ENCODE measurements at places on chromosomes 1 and 21.

GRCh38 chr1:52603630-52604029 lies 1.5 kb downstream of the GPX7 start:
- DNase-seq = no peak

- no peak for DNase-seq
Observed at GRCh38 chr1:202953392-202953791, 4.7 kb downstream of the ADIPOR1 start.

- DNase-seq = peak; percentile 92
Observed at GRCh38 chr21:34704119-34704518, 35.3 kb downstream of the CLIC6 start.

DNA sequence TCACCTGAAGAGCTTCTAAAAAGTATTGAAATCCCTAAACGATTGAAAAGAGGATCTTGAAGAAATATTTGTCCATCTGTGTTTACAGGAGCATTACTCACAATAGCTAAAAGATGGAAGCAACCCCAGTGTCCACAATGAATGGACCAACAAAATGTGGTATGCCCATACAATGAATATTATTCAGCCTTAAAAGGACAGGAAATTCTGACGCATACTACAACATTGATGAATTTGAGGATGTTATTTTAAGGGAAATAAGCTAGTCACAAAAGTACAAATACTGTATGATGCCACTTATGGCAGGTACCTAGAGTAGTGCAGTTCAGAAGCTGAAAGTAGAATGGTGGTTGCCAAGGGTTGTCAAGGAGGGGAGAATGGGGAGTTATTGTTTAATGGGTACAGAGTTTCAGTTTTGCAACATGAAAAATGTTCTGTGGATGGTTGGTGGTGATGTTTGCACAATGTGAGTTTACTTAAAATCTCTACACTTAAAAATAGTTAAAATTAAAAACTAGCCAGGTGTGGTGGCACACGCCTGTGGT lies 37.1 kb upstream of the GADD45A start:
- no peak for DNase-seq

DNA sequence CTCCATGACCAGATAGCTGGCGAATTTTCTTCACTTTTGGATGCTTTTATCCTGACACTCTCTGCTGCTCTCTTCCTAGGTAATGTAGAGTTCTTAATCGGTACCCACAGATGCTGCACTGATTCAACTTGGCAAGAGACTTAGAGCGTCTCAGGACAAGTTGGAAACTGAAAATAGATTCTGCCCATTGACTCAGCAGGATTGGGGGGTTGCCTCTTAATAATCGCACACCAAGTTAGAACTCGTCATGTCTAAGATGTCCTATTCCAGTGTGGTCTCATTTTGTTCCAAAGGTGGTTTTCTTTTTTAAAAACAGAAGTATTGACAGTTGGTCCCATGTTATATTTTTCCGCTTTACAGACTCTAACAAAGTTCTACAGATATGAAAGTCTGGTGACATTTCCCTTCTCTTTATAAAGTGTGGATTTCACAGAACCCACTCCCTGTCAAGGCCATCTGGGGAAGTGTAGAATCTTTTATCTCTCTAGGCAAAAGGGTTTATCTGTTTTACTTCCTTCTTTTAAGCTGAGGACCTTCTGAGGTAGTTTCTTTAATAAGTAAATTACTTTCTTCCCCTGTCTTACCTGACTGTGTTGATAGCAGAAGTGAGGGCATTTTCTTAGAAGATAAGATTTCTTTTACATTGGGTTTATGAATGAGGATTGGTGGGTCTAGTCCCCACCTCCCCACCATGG lies 12.1 kb upstream of the DIPK1A start:
- DNase-seq = no peak

DNA sequence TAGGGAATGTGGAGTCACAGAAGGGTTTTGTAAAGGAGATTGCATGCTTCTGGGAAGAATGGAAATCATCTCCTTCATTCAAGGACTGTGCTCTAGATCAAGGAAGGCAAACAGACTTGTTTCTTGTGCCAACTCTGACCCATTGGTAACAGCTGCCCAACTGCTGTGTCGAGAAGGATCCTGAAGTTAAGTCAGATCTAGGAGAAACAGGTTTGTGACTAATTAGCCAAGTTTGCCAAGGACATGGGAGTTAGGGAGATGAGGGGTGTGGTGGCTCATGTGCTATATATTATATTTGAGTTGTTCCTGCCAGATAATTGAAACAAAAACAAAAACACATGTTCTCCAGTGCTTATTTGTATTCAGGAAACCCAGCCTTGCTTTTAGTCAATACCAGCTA lies 251.2 kb upstream of the USP24 start:
- peak; percentile 91 for DNase-seq

GRCh38 chr1:61585714-61586113 lies 139.2 kb downstream of the TM2D1 start:
- DNase-seq = peak; percentile 38

DNA sequence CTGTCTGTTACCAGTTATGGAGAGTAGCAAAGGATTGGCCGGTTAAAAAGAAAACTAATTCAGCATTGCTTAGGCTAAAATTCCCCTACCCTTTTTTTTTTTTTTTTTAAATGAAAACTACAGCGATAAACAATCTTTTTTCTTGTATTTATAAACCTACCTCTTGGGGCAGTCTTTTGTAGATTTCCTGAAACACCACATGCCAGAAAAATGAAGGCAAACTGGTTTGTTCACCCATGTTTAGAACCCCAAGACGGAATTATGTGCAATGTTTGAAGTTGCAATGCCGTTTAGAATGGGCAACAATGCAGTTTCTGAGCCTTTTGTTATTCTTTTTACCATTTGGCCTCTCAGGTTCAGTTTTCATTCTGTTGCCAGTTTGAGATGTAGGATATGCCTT lies 59.1 kb downstream of the PRDM2 start:
- no peak for DNase-seq

GRCh38 chr1:32180186-32181060 lies 948 bp downstream of the TXLNA start:
- DNase-seq = peak; percentile 81

- DNase-seq = no peak
Observed at GRCh38 chr1:199799116-199799515, 228.4 kb upstream of the NR5A2 start.

GRCh38 chr1:176619261-176619660 lies 156.3 kb downstream of the PAPPA2 start:
- no peak for DNase-seq

DNA sequence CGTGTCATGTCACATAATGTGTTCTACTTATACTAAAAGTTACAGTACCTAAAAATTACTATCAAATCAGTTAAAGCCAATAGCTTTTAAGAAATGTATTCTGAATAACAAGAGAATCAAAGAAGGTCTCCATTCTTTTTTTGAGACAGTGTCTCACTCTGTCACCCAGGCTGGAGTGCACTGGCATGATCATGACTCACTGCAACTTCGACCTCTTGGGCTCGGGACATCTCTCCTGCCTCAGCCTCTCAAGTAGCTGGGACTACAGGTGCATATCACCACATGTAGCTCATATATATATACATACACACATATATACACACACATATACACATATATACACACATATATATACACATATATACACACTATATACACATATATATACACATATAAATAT lies 20.1 kb downstream of the COP1 start:
- no peak for DNase-seq

GRCh38 chr1:55535724-55536544 lies 320.8 kb upstream of the USP24 start:
- DNase-seq = no peak

DNA sequence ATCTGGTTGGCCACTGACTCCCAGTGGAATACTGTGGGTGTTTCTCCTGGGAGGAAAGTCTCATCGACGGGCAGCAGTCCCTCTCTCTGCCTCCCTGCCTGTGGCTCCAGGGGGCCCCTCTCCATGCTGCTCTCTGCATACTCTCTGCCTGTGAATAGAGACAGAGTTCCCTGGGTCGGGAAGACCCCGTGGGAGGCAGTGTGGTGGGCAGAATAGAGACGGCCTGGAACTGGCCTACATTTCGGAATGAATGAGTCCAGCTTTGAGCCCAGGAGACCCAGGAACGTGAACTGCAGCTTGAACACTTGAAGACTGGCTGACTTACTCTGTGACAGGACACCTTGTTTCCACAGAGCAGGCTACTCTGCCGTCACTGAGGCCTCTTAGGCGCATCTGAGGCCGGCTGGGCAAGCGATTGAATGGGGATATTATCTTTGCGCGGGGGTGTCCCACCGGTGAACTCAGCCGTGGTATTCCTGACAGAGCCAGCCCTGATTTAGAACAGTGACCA lies 64.0 kb downstream of the KIF21B start:
- no peak for DNase-seq

- DNase-seq = no peak
Observed at GRCh38 chr21:45113543-45113942, 39.2 kb downstream of the ADARB1 start.

- no peak for DNase-seq
Observed at GRCh38 chr1:19128968-19129514, 81.0 kb downstream of the UBR4 start.

GRCh38 chr1:165763442-165763841 lies 5.2 kb downstream of the TMCO1 start:
- no peak for DNase-seq

GRCh38 chr1:95203908-95204437 lies 30.0 kb upstream of the RWDD3 start:
- no peak for DNase-seq

- DNase-seq = no peak
Observed at GRCh38 chr1:66597500-66597899, 63.5 kb downstream of the SGIP1 start.

DNA sequence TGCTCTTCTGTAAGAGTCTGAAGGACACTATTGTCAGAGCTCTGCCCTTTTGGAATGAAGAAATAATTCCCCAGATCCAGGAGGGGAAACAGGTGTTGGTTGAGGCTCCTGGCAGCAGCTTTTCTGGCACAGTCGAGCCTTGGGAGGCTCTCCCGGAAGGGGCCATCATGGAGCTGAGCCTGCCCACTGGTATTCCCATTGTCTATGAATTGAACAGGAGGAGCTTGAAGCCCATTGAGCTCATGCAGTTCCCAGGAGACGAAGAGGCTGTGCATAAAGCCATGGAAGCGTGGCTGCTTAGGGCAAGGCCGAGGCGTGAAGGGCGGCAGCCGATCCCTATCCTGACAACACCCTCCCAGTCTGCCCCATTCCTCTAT lies 26.6 kb downstream of the UBE4B start:
- no peak for DNase-seq

GRCh38 chr21:34345091-34345871 lies 18.5 kb upstream of the KCNE2 start:
- peak; percentile 39 for DNase-seq

DNA sequence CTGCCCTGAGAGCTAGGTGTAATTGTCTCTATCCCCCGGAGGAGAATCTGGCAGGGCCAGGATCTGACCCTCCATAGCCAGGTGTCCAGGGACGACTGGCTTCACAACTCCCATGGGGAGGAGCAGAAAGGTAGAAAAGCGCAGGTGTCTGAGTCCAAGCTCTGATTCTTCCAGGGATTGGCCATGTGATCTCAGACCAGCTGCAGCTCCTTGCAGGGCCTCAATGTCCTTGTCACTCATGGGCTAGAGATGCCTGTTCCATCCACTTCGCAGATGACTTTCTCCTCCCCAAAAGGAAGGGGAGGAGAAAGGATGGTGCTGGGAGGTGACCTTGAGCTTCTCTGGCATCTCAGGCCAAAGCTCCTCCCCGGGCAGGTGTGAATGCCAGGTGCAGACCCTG lies 22.7 kb downstream of the HSPG2 start:
- DNase-seq = no peak

- DNase-seq = peak; percentile 10
Observed at GRCh38 chr1:98203466-98203865, 282.6 kb upstream of the DPYD start.

GRCh38 chr1:11571906-11572616 lies 82.2 kb downstream of the FBXO2 start:
- DNase-seq = no peak

DNA sequence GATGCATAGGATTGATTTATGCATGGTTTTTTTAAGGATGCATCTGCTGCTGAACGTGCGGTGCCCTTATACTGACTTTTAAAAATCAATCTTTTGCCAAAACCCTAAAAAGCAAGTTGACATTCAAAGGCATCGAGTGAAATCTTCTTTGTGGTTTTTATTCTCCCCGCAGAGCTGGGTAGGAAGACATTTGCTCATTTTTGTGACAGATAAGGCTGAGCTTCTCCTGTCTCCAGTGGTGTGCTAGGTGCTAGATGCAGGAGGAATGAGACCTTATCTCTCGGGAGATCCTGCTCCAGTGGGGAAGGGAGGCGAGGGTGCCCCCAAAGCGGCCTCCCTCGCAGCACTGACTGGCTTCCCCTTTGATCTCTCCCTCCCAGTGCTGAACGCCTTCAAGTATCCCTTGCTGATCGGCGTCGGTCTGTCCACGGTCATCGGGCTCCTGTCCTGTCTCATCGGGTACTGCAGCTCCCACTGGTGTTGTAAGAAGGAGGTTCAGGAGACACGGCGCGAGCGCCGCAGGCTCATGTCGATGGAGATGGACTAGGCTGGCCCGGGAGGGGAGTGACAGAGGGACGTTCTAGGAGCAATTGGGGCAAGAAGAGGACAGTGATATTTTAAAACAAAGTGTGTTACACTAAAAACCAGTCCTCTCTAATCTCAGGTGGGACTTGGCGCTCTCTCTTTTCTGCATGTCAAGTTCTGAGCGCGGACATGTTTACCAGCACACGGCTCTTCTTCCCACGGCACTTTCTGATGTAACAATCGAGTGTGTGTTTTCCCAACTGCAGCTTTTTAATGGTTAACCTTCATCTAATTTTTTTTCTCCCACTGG lies 14.9 kb upstream of the CD101 start:
- no peak for DNase-seq

DNA sequence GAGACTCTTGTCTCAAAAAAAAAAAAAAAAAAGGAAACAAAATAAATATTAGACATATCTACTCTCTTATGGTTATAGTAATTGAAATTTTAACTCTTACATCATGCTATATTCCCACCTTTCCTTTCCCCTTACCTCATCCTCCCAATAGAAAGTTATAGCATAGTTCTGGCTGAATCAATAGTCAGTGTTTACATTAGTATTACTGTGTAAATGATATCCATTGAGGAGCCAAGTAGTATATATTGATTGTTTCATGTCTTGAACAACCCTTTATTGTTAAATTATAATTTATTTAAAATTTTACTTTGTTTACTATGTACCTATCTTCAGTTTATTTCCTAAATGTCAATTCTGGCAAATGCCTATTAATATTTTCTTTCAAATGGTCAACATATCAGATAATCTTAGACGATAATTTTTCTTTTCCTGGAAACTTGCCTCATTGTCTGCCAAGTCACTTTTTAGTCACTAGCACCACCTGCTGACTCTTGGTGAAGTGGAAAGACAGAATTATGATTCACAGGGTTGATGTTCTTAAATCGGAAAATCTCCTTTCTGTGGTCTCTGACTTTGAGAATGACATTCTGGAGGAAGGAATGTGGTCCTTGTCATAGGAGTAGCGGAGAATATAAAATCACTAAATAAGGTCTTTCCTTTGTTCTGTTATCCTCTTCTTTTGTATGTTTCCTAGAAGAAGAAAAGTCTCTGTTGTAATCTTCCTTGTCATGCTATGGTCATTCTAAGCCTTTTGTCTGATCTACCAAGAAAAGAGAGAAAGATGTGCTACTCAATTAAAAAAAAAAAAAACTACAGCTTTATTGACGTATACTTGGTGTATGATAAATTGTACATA lies 8.6 kb downstream of the HJV start:
- DNase-seq = peak; percentile 81

- DNase-seq = peak; percentile 90
Observed at GRCh38 chr1:98325646-98326440, 335.7 kb upstream of the SNX7 start.

GRCh38 chr1:64291931-64292330 lies 88.5 kb downstream of the UBE2U start:
- no peak for DNase-seq

GRCh38 chr1:21324368-21325141 lies 34.3 kb upstream of the ECE1 start:
- peak; percentile 93 for DNase-seq
